ENCODE measurements at places on chromosomes 3 and 15.

DNA sequence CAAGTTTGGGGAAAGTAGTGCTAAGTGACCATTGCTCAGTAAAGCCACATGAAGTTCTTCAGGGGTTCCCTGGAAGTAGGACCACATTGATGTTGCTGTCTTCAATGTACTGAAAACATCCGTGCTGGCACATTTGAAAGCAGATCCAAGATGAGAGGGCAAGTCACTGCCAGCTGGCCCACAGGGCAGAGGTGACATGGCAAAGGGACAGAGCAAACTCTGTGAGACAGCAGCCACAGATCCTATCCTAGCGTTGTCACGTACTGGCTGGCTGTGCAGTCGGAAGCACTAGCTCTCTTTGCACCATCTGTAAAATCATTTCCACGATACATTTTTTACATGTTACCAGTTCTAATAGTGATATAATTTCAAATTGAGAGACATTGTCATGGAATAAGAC lies 13.8 kb downstream of the MUC13 start:
- no peak for DNase-seq

DNA sequence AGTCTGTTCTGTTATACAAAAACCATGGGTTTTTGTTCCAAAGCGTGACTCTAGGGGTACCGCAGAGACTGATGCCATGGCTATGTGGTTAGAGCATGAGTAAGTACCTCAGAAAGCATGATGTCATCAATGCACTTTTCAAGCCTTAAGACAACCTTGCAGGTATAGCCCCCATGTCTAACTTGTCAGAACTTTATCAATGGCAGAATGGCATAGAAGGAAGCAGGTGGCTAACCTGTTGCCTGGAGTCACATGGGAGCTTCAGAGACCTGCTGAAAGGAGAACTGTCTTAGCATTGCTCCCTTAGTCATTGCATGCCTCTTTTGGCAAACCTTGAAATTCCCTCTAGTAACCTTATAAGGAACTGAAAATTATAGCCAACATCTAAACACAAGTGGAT lies 52.5 kb downstream of the EOMES start:
- no peak for DNase-seq

DNA sequence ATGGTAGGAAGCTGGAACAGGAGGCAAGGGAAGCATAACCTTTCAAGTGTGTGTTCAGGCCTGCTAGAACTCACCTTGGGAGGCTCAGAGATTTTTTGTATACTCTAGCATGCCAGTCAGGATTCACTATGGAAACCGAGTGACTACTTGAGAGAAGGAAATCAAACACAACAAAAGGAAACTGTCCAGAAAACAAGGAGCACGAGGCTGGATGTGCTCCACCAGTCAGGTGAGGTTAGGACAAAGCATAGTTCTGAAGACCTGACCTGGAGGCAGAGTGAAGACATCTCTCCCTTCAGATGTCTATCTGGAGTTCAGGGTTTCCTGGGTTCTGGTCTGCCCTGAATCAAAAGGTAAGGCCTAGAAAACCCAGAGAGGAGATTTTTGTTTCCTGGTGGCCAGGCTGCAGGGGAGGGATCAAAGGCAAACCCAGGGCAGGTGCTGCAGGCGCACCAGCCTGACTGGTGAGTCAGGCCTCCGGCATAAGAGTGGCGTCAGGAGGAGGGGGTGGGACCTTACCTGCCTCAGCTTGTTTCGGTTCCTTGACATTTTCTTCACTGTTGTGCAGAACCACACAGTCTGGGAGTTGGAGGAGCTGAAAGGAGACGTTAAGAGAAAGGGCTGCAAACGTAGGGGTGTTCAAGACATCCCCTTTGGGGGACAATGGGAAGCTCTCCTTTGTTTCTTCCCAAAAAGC lies 52.2 kb upstream of the OSBPL11 start:
- no peak for DNase-seq

GRCh38 chr3:58659051-58659675 lies 7.4 kb downstream of the FAM3D start:
- no peak for DNase-seq

GRCh38 chr15:49297584-49297983 lies 125.5 kb upstream of the FGF7 start:
- no peak for DNase-seq

DNA sequence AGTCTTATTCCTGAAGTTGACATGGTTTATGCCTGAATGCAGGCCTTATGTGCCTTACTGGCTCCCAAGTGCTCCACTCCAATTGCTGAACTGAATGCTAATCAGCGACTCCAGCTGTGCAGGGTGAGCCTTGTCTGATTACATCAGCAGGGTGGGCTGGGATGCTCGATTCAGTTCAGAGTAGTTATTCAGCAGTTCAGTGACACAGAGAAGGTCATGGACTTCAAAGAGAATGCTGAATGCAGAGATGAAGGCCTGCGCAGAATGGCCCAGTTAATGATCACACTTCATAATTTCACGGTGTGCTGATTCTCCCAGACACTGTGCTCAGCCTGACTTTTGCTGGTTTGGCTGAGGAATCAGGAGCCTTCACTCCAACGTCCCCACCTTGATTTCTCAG lies 63.6 kb downstream of the CLDN1 start:
- no peak for DNase-seq

- DNase-seq, result no peak
These were observed 75.9 kb downstream of the SCN5A start for GRCh38 chr3:38573556-38573955.

DNA sequence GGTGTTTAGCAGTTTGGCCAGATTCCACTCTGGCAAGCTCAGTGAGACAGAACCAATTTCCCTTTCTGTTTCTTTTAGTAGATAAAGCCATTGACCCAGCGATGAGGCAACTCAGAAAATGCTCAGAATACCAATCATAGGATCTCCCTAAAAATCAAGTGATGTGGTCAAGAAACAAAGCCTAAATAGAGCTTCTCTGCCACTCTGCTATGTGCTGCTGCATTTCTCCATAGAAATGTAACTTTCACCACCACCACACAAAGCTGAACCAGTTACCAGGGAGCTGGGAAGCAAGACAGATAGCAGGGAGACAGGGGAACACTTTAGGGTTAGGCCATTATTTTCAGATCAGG lies 109.8 kb downstream of the RPL22L1 start:
- no peak for DNase-seq

DNA sequence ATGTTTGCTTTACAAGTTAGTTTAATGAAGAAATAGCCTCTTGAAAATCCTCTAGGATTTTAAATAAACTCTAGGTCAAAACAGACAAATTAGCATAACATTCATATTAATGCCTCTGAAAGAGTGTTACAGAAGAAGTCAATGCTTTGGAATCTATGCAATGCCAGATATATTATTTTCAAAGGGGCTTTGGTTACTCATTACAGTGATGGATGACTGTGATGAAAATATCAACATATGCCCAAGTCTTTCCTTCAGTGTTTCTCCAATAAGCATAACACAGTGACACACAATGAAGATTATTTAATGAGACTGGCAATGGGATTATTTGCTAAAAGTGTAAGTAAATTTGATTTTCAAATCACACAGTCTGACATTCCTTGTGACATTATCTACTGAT lies 1247.2 kb downstream of the ROBO2 start:
- DNase-seq, result no peak

DNA sequence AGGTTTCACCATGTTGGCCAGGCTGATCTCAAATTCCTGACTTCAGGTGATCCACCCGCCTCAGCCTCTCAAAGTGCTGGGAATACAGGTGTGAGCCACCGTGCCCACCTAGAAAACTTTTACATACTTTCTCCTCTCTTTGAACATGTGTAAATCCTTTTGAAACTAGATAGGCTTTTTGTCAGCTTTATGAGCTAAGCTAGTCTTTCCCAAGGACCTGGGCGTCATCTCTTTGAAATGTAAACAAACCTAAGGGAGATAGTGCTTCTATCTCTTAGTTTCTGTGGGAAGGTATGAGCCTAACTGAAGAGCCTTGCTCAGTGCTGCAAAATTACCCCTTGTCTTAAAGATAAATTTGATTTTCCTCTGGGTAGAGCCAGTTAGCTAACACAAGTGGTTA lies 4.8 kb downstream of the CX3CR1 start:
- no peak for DNase-seq

- no peak for DNase-seq
These were observed 266.3 kb downstream of the CHL1 start for GRCh38 chr3:462851-463250.

- DNase-seq, result no peak
These were observed 43.8 kb upstream of the LRRFIP2 start for GRCh38 chr3:37218206-37218605.

- DNase-seq, result no peak
These were observed 462.1 kb downstream of the MFSD1 start for GRCh38 chr3:159263750-159264553.

DNA sequence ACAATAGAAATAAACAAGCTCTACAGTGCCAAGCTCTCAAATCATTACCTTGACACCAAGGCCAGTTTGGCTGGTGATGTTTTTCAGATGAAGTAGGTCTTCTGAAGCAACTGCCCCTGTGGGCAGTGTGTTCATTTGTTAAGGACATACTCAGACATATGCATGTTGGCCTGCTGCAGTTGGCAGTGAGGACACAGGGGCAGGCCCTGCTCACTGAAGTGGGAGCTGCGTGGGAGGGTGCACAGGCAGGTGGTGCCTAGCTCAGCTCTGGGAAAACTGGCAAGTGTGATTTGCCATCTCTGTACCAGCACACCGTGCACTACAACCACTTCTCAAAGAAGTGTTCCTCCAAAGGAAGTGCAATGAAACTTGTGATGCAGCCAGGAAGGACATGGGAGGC lies 28.5 kb upstream of the SNRK start:
- no peak for DNase-seq

GRCh38 chr15:85592148-85592547 lies 202.6 kb downstream of the KLHL25 start:
- no peak for DNase-seq

GRCh38 chr3:125157183-125157582 lies 55.4 kb downstream of the SLC12A8 start:
- DNase-seq, result no peak

DNA sequence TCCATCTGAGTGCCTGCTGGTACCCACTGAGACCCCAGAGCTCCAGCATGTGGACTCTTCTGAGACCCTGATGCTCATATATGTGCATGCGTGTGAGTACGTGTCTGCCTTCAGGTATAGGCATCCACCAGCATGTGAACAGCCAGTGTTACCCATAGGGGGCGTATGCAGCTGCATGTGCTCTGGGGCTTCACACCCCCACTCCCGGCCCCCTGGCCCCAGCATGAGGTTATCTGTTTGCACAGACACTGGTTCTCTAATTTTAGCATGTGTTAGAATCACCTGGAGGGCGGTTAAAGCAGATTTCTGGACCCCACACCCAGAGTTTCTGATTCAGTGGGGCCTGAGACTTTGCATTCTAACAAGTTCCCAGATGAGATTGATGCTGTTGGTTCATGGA lies 824 bp upstream of the CILP start:
- DNase-seq, result no peak

GRCh38 chr3:40258555-40258954 lies 51.0 kb upstream of the EIF1B start:
- no peak for DNase-seq

- no peak for DNase-seq
These were observed 264.0 kb downstream of the CLSTN2 start for GRCh38 chr3:140199008-140199407.

GRCh38 chr3:168812234-168812633 lies 716.5 kb upstream of the GOLIM4 start:
- no peak for DNase-seq
